ENCODE measurements at places on chromosomes 2 and 18. TPM values are rescaled to one million over a fixed set of nuclear protein-coding genes. Genes with fewer than 3 reads are reported as not detected.

CAPN14 gene
- total RNA-seq, result 0.43 TPM

PPP4R3B gene
- 65.1 TPM for total RNA-seq

ALK gene
- not detected for total RNA-seq

GPR45 gene
- not detected for total RNA-seq

DNA sequence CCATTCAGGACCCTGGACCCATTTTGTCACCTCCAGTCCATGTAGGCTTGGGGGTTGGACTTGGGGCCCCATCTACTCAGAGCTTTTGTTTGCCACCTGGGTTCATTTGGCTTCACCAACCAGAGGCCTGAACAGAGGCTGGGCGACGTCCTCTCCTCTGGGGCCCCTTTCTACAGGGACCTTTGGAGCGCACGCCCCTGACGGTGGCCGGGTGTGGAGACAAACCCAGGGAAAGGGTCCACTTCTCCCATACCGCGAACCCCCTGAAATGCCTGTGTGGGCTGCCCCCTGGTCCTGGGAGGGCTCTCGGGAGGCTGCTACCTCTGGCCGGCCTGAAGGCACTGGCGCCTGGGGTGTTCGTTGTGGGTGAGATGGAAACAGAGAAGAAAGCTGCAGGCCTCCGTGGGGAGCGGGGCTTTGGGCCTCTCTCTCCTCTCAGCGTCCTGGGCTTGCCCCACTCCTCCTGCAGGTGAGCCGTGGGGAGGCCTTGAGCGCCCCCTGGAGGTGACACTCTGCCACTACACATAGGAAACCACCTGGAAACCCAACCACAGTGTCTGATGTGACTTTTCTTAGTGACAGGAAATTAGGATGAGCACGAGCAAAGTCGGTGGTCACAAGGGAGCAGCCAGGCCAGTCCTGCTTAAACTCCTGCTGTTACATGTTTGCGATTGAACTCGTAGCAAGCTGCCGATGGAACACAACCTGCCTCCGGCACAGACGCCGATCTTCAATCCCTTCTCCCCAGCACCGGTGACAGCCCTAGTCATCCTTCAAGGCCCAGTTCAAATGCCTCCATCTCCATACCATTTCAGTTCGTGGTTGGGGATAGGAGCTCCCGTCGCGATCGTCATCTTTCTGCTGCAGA is 12.0 kb upstream of the NTSR2 start:
- DNase-seq, result peak; percentile 66

EFHD1 gene
- total RNA-seq, result not detected

PKDCC gene
- total RNA-seq, result 0.50 TPM

NYAP2 gene
- total RNA-seq, result not detected

- no peak for DNase-seq
Observed at GRCh38 chr2:172182624-172183023, 79.9 kb upstream of the DLX2 start.

GRCh38 chr2:215839309-215839708 is 174.0 kb downstream of the MREG start:
- DNase-seq, result no peak

GALNT5 gene
- total RNA-seq, result not detected

DNA sequence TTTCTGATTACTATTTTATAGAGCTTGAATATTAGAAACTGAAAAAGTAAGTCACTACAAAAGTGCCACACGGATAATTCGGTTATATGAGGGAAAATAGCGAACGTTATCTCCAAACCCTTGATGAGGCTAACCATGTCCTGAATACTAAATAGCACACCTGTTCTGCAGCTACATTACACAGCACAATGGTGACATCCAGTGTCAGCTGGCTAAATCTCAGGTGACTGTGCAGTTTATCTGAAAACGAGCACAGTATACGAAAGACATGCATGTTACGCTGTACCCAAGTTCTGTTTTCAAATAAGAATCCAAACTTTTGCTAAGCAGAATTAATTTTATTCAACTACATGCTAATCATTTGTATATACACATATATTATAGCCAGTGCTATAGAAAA is 9.0 kb downstream of the CCDC68 start:
- no peak for DNase-seq

- peak; percentile 57 for DNase-seq
Observed at GRCh38 chr2:121309801-121310200, 24.8 kb upstream of the TFCP2L1 start.

DNA sequence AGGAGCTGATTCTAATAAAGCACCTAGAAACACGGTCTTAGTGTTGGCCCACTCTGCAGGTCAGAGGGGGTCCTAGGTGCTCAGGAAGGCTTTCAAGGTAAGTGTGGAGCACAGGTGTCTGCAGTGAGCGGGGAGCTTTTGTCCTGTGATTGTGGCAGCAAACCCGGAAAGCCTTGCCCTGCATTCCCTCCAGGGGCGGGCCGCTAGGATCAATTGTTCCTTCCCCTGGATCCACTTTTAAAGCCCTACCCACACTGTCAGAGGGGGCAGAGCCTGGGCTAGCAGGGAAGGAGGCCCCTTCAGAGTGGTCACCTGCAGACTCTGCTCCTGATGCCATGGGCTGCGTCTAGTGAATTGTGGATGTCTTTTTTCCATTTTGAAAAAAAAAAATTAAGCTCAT is 176.0 kb downstream of the CTIF start:
- DNase-seq, result no peak

CCDC68 gene
- total RNA-seq, result not detected

PAX3 gene
- not detected for total RNA-seq

ABCG5 gene
- total RNA-seq, result not detected

GRCh38 chr18:39166776-39167175 is 1601.2 kb upstream of the CELF4 start:
- DNase-seq, result no peak

NPPC gene
- not detected for total RNA-seq

GPR35 gene
- total RNA-seq, result 19.7 TPM

DNA sequence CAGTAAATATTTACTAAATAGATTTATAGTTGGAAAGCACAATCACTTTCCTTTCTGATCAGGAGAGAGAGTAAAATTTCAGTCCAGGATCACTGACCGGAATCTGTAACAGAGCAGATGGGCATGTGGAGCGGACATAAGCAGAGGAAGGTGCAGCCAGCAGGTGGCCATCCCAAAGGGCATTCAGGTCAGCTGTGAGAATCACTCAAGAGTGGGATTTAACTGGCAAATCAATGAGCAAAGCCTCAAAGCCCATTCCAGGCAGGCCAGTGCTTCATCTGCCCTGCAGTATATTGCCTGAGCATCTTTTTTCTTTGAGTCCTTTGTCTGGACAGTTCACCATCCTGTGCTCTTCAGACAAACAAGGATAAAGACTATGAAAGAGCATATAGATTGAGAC is 166.4 kb upstream of the SLC14A2 start:
- DNase-seq, result no peak

DNA sequence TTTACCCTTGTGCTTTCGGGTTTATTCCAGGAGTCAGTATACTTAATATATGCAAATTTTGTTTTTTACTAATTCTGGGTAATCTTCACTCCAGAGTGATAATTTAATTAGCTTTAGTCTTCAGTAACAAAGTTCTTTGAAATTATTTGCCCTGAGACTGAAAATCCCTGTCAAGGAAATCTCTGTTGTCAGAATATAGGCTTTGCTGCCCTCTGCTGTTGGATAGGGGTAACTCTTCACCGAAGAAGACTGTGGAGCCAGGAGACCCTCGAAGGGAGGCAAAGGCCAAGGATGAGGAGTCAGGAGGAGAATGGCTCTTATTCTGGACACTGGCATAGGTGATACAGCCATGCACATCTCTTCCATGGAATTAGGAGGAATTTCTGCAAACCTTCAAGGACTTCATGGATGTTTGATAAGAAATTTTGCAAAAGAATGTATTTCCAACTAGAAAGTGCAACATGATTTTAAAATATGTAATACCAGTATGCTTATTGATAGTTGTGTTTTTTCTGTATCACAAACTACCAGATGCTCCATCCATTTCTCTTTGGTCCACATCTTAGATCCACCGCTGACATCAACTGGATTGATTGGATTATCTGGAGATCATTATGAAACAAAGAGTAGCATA is 182.3 kb downstream of the RDH14 start:
- DNase-seq, result no peak

GRCh38 chr2:151630372-151630771 is 103.9 kb downstream of the NEB start:
- no peak for DNase-seq

DNA sequence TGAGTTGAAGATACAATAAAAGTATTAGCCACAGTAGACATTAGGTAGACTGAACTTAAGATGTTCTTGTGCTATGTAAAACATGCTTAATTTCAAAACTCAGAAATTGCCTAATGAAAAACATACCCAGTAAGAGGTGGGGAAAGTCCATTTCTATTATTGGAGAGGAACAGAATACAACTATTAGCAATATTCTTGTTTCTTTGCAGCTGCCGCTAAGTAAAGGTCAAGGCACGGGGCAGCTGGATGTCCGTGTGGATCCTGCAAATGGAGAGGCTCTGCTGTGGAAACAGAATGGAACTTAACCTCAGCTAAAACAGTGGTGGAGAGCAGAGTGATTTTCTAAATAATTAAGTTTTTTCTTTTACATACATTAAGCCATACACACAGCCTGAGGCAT is 139.2 kb upstream of the ARHGAP28 start:
- no peak for DNase-seq

DNA sequence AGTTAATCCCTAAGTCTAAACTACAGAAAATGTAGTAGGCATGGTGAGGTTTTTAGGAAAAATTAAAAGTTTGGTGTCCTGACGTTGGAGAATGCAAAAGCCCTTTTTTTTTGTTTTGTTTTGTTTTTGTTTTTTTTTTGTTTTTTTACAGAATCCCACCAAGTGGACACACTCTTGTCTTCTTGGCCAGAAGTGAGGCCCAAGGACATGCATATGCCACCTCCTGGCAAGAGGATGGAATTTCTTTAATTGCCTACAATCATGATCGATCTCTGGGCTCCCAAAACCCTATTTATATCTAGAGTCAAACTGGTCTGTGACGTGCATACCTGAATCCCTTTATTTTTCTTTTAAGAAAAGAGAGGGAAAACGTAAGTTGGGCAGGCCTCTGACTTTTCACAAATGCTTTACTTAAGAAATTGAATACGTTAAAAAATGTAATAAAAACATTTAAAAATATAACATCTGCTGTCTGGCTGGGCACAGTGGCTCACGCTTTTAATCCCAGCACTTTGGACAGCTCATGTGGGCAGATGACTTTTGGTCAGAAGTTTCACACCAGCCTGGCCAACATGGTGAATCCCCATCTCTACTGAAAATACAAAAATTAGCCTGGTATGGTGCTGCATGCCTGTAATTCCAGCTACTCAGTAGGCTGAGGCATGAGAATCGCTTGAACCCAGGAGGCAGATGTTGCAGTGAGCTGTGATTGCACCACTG is 502.7 kb downstream of the CBLN2 start:
- DNase-seq, result no peak

ATP5MC3 gene
- 82.2 TPM for total RNA-seq
